ENCODE measurements at places on chromosomes 7 and 10. TPM values are rescaled to one million over a fixed set of nuclear protein-coding genes. Genes with fewer than 3 reads are reported as not detected.

- no peaks in the 10 kb centered on the region for H3K27me3 ChIP-seq
- peak within 1 kb of the TSS; percentile 79 for H3K4me3 ChIP-seq
- H3K4me1 ChIP-seq = peaks cover 15% of the 10 kb centered on the region
- H3K36me3 ChIP-seq = no peaks in the 10 kb centered on the region
- peak; percentile 35 for DNase-seq
Measured at GRCh38 chr10:89391907-89392756, at the start of gene IFIT1. IFIT1 (plus strand) TSS chr10:89392623; CDS start chr10:89392713, 90 bp downstream.

- no peaks in the 10 kb centered on the region for H3K27me3 ChIP-seq
- H3K4me1 ChIP-seq = peaks cover 3% of the 10 kb centered on the region
- no peak for DNase-seq
- H3K36me3 ChIP-seq = no peaks in the 10 kb centered on the region
Measured at GRCh38 chr10:32205670-32206069, 141.3 kb downstream of the EPC1 start.

The TRPV5 gene
- not detected for total RNA-seq

The GOLGA7B gene
- 16.7 TPM for total RNA-seq

DNA sequence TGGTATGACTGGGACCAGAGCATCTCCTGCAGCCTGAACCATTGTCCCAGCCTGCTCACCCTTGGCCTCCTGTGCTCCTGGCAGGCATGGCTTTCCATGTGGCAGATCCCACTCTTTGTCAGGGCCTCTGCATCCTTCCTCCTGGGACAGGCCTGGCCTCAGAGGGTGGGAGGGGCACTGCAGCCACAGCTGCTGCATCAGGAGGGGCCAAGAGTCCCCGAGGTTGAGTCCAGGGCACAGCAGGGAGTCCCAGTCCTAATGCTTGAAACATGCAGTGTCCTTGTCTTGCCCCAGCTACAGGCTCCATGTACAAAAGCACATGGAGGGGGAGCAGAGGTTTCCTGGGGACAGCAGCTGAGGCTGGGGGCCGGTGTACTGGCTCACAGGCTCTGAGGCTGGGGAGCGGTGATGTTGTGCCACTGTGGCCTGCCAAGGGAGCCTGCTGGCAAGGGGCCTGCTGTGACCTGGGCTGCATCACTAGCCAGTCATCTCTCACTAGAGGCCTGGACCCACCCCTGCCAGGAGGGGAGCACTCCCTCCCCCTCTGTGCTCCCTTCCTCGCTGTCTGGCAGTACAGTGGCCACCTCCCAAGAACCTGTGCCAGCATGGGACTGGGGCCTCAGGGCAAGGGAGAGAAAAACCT is 144.8 kb downstream of the ZNF248 start:
- no peak overlapping the region for H3K4me3 ChIP-seq
- DNase-seq = no peak
- H3K4me1 ChIP-seq = no peaks in the 10 kb centered on the region
- H3K27me3 ChIP-seq = peaks cover 11% of the 10 kb centered on the region
- H3K27ac ChIP-seq = no peak overlapping the region

DNA sequence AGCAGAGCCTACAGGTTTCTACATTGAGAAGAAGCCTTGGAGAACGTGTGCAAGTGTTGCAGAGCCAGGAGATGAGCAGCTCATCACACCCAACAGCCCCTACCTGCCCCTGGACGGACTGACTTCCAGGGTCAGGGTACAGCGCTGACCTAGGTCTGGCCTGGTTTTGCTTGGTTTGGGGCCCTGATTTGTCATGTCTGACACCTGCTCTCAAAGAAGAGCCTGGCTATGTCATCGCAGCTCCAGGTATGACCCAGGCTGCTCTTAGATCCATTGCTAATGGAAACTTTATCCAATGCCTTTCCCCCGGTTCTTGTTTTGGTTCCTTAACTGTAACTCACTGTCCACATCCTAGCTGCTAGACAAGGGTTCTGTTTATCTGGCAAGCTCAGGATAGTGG is 149.5 kb downstream of the CXCL12 start:
- H3K27me3 ChIP-seq = no peaks in the 10 kb centered on the region
- H3K4me1 ChIP-seq = no peaks in the 10 kb centered on the region
- no peak overlapping the region for H3K27ac ChIP-seq
- H3K4me3 ChIP-seq = no peak overlapping the region

- H3K36me3 ChIP-seq = no peaks in the 10 kb centered on the region
- no peaks in the 10 kb centered on the region for H3K27me3 ChIP-seq
- DNase-seq = no peak
- no peak overlapping the region for H3K4me3 ChIP-seq
Measured at GRCh38 chr7:29385214-29385814, 178.3 kb upstream of the PRR15 start.

- H3K4me3 ChIP-seq = peak overlapping the region; percentile 6
- no peaks in the 10 kb centered on the region for H3K27me3 ChIP-seq
- H3K36me3 ChIP-seq = no peaks in the 10 kb centered on the region
- peaks cover 16% of the 10 kb centered on the region for H3K4me1 ChIP-seq
- no peak for DNase-seq
Measured at GRCh38 chr10:3828404-3829155, 43.6 kb upstream of the KLF6 start.

- no peaks in the 10 kb centered on the region for H3K27me3 ChIP-seq
- peaks cover 78% of the 10 kb centered on the region for H3K4me1 ChIP-seq
- H3K36me3 ChIP-seq = peaks cover 1% of the 10 kb centered on the region
- H3K4me3 ChIP-seq = no peak overlapping the region
- no peak overlapping the region for H3K27ac ChIP-seq
- no peak for DNase-seq
Measured at GRCh38 chr10:132541601-132542011, 4.0 kb downstream of the INPP5A start.

DNA sequence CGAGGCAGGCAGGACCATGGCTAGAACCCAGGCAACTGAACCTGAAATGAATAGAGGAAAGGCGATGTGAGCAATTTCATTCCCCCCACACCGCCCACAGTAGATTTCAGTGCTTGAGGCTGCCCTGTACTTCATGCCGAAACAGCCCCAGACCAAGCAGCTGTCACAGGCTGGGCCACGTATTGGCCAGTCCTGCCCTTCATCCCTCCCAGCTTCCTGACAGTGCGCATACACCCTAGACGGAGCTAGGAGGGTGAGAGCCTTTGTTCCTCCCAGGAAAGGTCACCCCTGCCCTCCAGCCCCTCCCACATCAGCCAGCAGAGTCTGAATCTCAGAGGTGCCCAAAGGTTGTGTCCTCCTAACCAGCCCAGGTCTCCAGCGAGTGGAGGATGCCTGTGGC is 98.8 kb downstream of the ZMIZ1 start:
- no peak for DNase-seq
- H3K4me3 ChIP-seq = no peak overlapping the region
- no peak overlapping the region for H3K27ac ChIP-seq
- no peaks in the 10 kb centered on the region for H3K4me1 ChIP-seq
- H3K36me3 ChIP-seq = peaks cover 19% of the 10 kb centered on the region

The APBB1IP gene
- total RNA-seq = 96.6 TPM

GRCh38 chr7:84948634-84949033 is 238.2 kb downstream of the SEMA3D start:
- no peak overlapping the region for H3K27ac ChIP-seq
- no peaks in the 10 kb centered on the region for H3K4me1 ChIP-seq
- H3K4me3 ChIP-seq = no peak overlapping the region
- no peak for DNase-seq
- H3K36me3 ChIP-seq = no peaks in the 10 kb centered on the region
- H3K27me3 ChIP-seq = no peaks in the 10 kb centered on the region

The NKX6-2 gene
- total RNA-seq = not detected

The GIMAP5 gene
- 248 TPM for total RNA-seq

GRCh38 chr10:13709931-13710650 is 123.3 kb downstream of the PRPF18 start:
- no peak overlapping the region for H3K4me3 ChIP-seq
- no peak for DNase-seq
- no peaks in the 10 kb centered on the region for H3K36me3 ChIP-seq
- H3K27me3 ChIP-seq = no peaks in the 10 kb centered on the region
- H3K27ac ChIP-seq = no peak overlapping the region

The BAMBI gene
- total RNA-seq = 2.3 TPM

- no peaks in the 10 kb centered on the region for H3K4me1 ChIP-seq
- H3K27ac ChIP-seq = no peak overlapping the region
- H3K36me3 ChIP-seq = no peaks in the 10 kb centered on the region
- no peak overlapping the region for H3K4me3 ChIP-seq
Measured at GRCh38 chr10:131686781-131687420, 213.9 kb upstream of the PPP2R2D start.

The MMP21 gene
- 0.44 TPM for total RNA-seq

DNA sequence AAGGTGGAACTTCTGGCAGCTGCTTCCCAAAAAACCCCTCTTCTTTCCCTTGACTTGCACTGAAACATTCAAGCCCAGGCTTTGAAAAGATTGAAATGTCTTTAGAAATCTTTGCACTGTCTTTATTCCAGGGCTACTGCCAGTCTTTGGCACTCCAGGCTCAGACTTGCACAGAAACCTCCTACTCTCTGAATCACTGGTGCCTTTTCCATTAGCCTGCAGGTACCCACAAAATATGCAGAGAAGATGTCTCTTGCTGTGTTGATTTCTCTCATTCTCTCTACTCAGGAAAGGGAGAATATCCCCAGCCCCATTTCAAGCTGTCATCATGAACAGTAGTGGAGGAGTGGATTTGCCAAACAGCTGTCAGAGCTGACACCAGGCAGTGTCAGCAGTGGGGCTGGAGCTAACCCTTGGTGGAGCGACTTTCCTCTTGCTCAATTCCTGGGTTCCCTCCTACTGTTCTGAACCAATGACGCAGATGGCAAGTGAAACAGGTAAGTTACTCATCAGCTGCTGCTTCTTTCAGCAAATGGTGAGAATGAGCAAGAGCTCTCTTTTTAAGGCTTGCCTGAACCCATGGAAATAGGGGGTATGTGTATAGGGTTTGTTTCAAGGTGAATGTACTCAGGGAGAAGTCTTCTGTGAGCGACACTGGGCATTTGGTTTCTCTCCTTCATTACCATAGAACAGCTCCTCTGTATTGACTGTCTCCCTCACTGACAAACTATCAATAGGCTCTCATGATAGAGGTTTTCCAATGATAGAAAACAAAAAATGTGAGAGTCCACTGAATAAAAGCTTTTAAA is 362.4 kb downstream of the ADRA2A start:
- H3K4me1 ChIP-seq = no peaks in the 10 kb centered on the region
- no peaks in the 10 kb centered on the region for H3K36me3 ChIP-seq
- H3K4me3 ChIP-seq = no peak overlapping the region
- no peaks in the 10 kb centered on the region for H3K27me3 ChIP-seq
- no peak for DNase-seq
- H3K27ac ChIP-seq = no peak overlapping the region

DNA sequence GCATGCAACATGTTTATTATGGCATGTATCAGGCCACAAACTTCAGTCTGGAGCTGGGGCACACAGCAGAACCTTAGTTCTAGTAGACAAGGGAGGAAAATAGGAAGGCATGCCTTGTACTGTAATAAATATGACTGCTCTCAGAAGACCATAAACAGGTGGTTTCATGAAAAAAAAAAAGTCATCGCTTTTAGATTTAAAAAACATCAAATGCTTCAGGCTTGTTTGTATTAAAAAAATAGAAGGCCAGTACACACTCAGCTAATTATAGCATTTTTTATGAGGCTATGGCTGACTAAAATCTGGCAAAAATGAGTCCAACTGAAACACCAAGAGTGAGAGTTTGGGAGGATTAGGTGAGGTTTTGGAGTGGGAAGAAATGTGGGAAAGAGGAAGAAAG is 204.1 kb downstream of the JAZF1 start:
- no peaks in the 10 kb centered on the region for H3K27me3 ChIP-seq
- no peak for DNase-seq
- no peak overlapping the region for H3K27ac ChIP-seq
- H3K36me3 ChIP-seq = no peaks in the 10 kb centered on the region

DNA sequence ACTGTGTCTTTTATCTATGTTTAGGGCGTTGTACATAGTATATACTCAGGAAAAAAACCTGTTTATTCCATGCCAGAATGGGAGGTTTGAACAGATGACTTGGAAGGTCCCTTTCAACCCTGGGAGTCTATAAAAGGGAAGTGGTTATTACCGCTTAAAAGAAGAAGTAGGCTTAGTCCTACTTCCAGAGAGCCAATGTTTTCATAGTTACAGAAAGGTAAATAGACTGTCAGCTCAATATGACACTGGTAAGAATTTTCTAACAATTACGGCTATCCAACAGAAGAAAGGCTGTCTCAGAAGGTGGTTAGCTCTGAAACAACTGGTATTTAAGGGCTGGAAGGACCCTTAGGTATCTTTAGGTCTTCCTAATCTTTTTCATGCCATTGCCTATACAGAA is 1.1 kb upstream of the TFAM start:
- H3K4me1 ChIP-seq = peaks cover 29% of the 10 kb centered on the region
- peak overlapping the region; percentile 77 for H3K4me3 ChIP-seq
- DNase-seq = no peak
- H3K27ac ChIP-seq = peak overlapping the region; percentile 81
- H3K36me3 ChIP-seq = no peaks in the 10 kb centered on the region

DNA sequence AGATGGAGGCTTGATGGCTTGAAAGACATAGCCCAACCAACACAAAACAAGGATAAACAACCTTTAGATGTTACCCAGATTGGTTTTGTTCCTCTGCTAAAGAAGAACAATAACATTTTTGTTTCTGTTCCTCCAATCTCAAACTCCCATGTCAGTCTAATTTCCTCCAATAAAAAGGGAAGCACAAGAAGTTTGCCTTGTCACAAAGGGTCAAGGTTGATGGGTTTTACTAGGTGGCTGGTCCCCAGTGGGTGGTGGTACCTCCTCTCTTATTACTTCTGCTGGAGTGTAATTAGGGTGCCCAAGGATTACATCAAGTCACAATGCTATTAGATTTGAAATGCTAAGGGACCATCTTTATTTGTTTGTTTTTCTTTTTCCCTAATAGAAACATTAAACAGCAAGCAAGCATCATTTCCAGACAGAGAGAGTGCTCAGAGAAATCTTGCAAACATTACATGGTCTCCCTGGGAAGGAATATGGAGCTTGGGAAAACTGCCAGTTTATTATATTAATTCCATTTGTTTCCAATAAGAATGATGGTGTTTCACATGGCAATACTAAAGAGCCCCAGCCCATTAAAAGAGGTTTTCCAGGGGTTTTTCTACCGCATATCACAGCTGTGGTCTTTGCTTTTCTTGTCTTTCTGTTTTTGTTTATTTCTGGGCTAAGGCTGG is 78.3 kb upstream of the AOAH start:
- no peaks in the 10 kb centered on the region for H3K36me3 ChIP-seq
- no peaks in the 10 kb centered on the region for H3K4me1 ChIP-seq
- no peak overlapping the region for H3K27ac ChIP-seq
- no peaks in the 10 kb centered on the region for H3K27me3 ChIP-seq
- no peak for DNase-seq

DNA sequence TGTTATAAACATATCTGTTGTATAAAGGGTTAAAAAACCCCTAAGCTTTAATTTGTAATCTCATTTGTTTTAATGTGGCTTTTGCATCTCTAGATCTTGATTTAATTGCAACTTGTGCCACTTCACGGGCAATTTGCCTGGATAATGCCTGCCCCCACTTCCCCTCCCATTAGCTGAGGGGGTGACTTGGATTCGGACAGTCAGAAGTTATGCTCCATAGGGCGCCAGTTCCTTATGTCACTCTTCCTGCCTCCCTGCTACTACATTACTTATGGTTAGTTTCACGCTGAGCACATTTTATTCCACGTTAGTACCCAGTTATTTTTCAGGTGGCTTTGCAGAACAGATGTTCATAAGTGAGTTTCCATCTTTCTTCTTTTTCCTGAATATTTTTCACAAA is 1015.2 kb upstream of the PHF14 start:
- DNase-seq = no peak
- H3K27ac ChIP-seq = no peak overlapping the region
- H3K4me3 ChIP-seq = no peak overlapping the region
- no peaks in the 10 kb centered on the region for H3K27me3 ChIP-seq
- H3K4me1 ChIP-seq = no peaks in the 10 kb centered on the region
